ENCODE measurements at places on chromosomes 12 and 14. TPM values are rescaled to one million over a fixed set of nuclear protein-coding genes. Genes with fewer than 3 reads are reported as not detected.

DNA sequence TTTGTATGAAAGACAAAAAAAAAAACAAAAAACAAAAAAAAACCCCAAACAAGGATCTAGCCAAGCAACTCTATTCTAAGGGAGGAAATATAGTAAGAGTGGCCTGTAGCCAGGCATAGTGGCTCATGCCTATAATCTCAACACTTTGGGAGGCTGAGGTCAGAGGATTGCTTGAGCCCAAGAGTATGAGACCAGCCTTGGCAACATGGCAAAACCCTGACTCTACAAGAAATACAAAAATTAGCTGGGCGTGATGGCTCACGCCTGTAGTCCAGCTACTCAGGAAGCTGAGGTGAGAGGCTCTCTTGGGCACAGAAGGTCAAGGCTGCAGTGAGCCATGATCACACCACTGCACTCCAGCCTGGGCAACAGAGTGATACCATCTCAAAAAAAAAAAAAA, 47.9 kb downstream of the TMEM117 start:
- no peak for DNase-seq
- H3K36me3 ChIP-seq: no peaks in the 10 kb centered on the region
- H3K27ac ChIP-seq: no peak overlapping the region
- no peak overlapping the region for H3K4me3 ChIP-seq
- H3K4me1 ChIP-seq: no peaks in the 10 kb centered on the region

DNA sequence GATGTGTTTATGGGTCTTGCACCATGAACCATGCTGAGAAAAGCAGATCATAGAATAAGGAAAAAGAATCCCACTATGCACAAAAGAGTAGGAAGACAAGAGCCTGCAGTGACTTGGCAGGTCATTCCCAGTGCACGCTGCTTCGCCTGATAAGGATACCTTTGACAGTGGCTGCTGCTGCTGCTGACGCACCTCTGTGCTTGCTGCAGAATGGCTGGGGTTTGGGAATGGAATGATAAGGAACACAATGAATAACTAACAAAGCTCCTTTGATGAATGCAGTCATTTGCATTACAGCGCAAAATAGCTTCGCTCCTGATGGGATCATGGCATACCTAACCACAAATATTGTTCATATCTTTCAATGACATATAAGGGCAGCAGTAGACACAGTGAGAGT, 278.7 kb downstream of the PDZRN4 start:
- no peaks in the 10 kb centered on the region for H3K27me3 ChIP-seq
- no peak overlapping the region for H3K27ac ChIP-seq
- H3K36me3 ChIP-seq: no peaks in the 10 kb centered on the region
- no peak overlapping the region for H3K4me3 ChIP-seq
- no peak for DNase-seq
- no peaks in the 10 kb centered on the region for H3K4me1 ChIP-seq

GRCh38 chr14:104967386-104968152, 10.6 kb downstream of the AHNAK2 start:
- peaks cover 14% of the 10 kb centered on the region for H3K27me3 ChIP-seq
- H3K36me3 ChIP-seq: no peaks in the 10 kb centered on the region
- H3K27ac ChIP-seq: no peak overlapping the region
- no peak for DNase-seq

GRCh38 chr12:66044731-66045130, 85.8 kb downstream of the LLPH start:
- H3K36me3 ChIP-seq: no peaks in the 10 kb centered on the region
- DNase-seq: no peak
- H3K27ac ChIP-seq: no peak overlapping the region
- H3K4me3 ChIP-seq: no peak overlapping the region

DNA sequence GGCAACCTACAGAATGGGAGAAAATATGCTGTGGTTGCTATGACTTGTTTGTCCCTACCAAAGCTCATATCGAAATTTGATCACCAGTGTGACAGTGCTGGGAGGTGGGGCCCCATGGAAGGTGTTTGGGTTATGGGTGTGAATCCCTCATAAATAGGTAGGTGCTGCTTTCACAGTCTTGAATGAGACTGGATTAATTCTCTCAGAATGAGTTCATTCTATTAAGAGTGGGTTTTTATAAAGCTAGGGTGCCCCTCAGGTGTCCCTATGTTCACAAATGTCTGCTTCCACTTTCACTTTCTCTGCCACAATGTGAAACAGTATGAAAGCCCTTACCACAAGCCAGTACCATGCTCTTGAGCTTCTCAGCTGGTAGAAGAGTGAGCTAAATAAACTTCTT, 133.5 kb downstream of the CPNE8 start:
- H3K4me1 ChIP-seq: peaks cover 8% of the 10 kb centered on the region
- H3K4me3 ChIP-seq: peak overlapping the region; percentile 45
- DNase-seq: peak; percentile 25
- H3K27ac ChIP-seq: peak overlapping the region; percentile 78
- H3K36me3 ChIP-seq: no peaks in the 10 kb centered on the region
- no peaks in the 10 kb centered on the region for H3K27me3 ChIP-seq

GRCh38 chr14:81625343-81625742, 91.7 kb upstream of the SEL1L start:
- no peaks in the 10 kb centered on the region for H3K27me3 ChIP-seq
- H3K36me3 ChIP-seq: no peaks in the 10 kb centered on the region
- H3K4me1 ChIP-seq: no peaks in the 10 kb centered on the region
- H3K4me3 ChIP-seq: no peak overlapping the region
- DNase-seq: no peak
- no peak overlapping the region for H3K27ac ChIP-seq

GRCh38 chr12:64172143-64172970, 49.7 kb downstream of the KICS2 start:
- no peak overlapping the region for H3K4me3 ChIP-seq
- DNase-seq: no peak
- no peaks in the 10 kb centered on the region for H3K27me3 ChIP-seq
- no peaks in the 10 kb centered on the region for H3K4me1 ChIP-seq
- no peaks in the 10 kb centered on the region for H3K36me3 ChIP-seq

GRCh38 chr12:94165138-94165537, 16.8 kb downstream of the PLXNC1 start:
- H3K36me3 ChIP-seq: peaks cover 30% of the 10 kb centered on the region
- H3K4me1 ChIP-seq: peaks cover 24% of the 10 kb centered on the region
- H3K27ac ChIP-seq: no peak overlapping the region
- H3K27me3 ChIP-seq: no peaks in the 10 kb centered on the region
- H3K4me3 ChIP-seq: no peak overlapping the region
- no peak for DNase-seq

GRCh38 chr14:96176275-96176674, 28.4 kb upstream of the BDKRB2 start:
- no peak overlapping the region for H3K27ac ChIP-seq
- no peak for DNase-seq
- no peaks in the 10 kb centered on the region for H3K36me3 ChIP-seq
- H3K4me1 ChIP-seq: no peaks in the 10 kb centered on the region

GRCh38 chr12:109448707-109449390, 28.3 kb downstream of the KCTD10 start:
- no peak overlapping the region for H3K27ac ChIP-seq
- H3K4me1 ChIP-seq: no peaks in the 10 kb centered on the region
- peaks cover 12% of the 10 kb centered on the region for H3K36me3 ChIP-seq
- DNase-seq: no peak
- no peaks in the 10 kb centered on the region for H3K27me3 ChIP-seq

DNA sequence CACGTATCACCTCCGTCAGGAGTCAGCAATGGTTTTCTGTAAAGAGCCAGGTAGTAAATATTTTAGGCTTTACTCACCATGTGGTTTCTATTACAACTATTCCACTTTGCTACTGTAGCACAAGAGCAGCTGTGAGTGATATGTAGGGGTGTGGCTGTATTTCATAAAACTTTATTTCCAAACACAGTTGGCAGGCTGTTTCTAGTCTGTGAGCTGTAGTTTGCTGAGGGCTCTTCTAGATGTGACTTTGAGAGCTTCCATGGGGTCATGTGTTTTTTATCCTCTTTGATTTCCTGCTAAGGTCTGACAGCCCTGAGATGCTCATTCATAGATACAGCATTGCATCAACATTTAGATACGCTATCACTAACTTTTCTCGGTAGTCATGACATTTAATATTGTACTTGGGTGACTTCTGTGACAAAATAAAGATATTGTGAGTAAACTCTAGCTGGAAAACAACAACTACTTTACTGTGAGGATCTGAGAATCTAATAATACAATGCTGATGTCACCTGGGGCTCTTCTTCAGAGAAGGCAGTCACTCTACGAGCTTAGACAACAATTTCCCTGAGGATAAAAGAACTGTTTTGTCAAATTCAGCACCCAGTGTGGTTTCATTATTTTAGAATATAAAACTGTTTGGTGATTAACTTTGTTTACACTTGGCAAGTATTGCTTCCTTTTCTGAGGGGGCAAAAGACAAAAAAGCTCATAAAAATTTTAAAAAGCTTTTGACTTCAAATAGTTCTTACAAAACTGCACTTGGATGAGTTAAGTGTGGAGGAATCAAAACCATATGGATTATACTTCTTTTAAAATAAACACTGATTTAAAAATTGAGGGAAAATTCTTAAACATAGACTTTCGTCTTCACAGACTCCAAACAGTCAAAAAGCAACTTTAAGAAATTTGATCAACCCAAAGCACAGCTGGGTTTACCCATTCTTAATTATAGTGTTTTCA, 231.2 kb upstream of the DCN start:
- no peaks in the 10 kb centered on the region for H3K36me3 ChIP-seq
- H3K27ac ChIP-seq: no peak overlapping the region
- H3K27me3 ChIP-seq: no peaks in the 10 kb centered on the region
- DNase-seq: no peak
- no peaks in the 10 kb centered on the region for H3K4me1 ChIP-seq
- H3K4me3 ChIP-seq: no peak overlapping the region

GRCh38 chr12:4621511-4621910, 27.3 kb downstream of the AKAP3 start:
- H3K27ac ChIP-seq: no peak overlapping the region
- H3K36me3 ChIP-seq: no peaks in the 10 kb centered on the region
- H3K27me3 ChIP-seq: peaks cover 15% of the 10 kb centered on the region
- no peaks in the 10 kb centered on the region for H3K4me1 ChIP-seq
- DNase-seq: no peak

- no peak overlapping the region for H3K27ac ChIP-seq
- H3K4me1 ChIP-seq: no peaks in the 10 kb centered on the region
- no peak overlapping the region for H3K4me3 ChIP-seq
- DNase-seq: no peak
- H3K36me3 ChIP-seq: no peaks in the 10 kb centered on the region
These were observed 547.9 kb downstream of the DIO2 start for GRCh38 chr14:79663453-79663852.

- DNase-seq: no peak
- H3K4me1 ChIP-seq: peaks cover 9% of the 10 kb centered on the region
- H3K27me3 ChIP-seq: peaks cover 14% of the 10 kb centered on the region
- no peak overlapping the region for H3K27ac ChIP-seq
- no peaks in the 10 kb centered on the region for H3K36me3 ChIP-seq
These were observed 59.8 kb downstream of the DIO3 start for GRCh38 chr14:101620821-101621785.

GRCh38 chr12:82383930-82384552, 25.7 kb downstream of the METTL25 start:
- no peak for DNase-seq
- no peak overlapping the region for H3K27ac ChIP-seq
- H3K36me3 ChIP-seq: no peaks in the 10 kb centered on the region
- no peak overlapping the region for H3K4me3 ChIP-seq
- H3K4me1 ChIP-seq: no peaks in the 10 kb centered on the region
- H3K27me3 ChIP-seq: no peaks in the 10 kb centered on the region

DNA sequence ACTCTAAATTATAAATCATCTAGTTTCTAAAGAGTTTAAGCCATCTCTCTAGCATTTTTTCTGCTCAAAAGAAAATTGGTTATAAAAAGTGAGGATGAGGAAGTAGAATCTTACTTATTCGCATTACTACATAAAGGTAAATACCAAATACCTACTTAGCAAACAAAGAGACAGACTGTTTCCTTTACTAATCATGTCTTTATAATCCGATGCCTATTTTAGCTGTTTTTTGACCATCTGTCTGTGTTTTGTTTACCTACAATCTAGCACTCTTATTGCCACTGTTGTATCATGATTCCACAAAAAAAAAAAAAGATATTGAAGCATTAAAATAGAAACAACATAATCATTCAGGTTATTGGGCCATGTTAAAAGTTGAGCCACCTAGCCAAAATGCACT, 396.2 kb downstream of the PAWR start:
- no peak overlapping the region for H3K27ac ChIP-seq
- H3K27me3 ChIP-seq: no peaks in the 10 kb centered on the region
- no peaks in the 10 kb centered on the region for H3K4me1 ChIP-seq
- no peak overlapping the region for H3K4me3 ChIP-seq
- no peak for DNase-seq
- no peaks in the 10 kb centered on the region for H3K36me3 ChIP-seq

Gene PZP
- not detected for total RNA-seq

Gene ENDOU
- not detected for total RNA-seq

Gene SH2B3
- 50.9 TPM for total RNA-seq

Gene DAO
- total RNA-seq: not detected

Gene TMEM229B
- 9.9 TPM for total RNA-seq

Gene CLEC4C
- not detected for total RNA-seq

Gene KRT2
- total RNA-seq: not detected

Gene APOF
- not detected for total RNA-seq

Gene LALBA
- total RNA-seq: not detected

All from activated CD8-positive, alpha-beta T cell treated with anti-CD3 and anti-CD28 coated beads, Interleukin-2, amount 10 ng/mL, durations not matched to agents 7 days and 5 days (primary cell).